ENCODE measurements at places on chromosomes 1 and 21.

- ATAC-seq = peak; percentile 2
Observed at GRCh38 chr1:100539836-100540536, 2.0 kb downstream of the GPR88 start.

DNA sequence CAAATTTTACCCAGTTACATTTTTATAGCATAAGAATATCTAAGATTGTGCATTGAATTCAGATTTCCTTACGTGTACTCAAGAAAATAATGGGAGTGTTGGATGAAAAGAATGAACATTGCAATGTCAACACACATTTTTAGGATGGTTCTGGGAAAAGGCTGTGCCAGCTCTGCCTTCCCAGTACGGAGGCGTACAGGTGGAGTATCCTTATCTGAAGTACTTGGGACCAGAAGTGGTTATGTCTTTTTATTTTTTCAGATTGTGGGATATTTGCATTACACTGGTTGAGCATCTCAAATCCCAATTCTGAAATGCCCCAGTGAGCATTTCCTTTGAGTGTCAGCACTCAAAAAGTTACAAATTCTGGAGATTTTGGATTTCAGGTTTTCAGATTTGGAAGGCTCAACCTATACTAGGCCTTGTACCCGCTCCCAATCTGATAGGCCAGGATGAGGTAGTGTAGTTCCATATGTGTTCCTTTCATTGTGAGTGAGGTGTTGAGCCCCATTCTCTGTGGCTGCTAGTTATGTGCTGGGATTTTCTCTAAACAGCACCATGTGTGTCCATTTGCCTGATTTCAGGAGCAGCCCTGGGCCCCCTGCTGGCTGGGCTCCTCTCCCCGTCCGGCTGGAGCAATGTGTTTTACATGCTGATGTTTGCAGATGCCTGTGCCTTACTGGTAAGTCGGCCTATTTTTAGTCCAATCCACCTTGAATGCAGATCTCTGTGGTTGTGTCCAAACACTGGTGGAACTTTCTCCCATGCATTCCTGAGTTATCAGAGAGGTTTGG, 60.8 kb downstream of the SLC37A1 start:
- no peak for ATAC-seq

DNA sequence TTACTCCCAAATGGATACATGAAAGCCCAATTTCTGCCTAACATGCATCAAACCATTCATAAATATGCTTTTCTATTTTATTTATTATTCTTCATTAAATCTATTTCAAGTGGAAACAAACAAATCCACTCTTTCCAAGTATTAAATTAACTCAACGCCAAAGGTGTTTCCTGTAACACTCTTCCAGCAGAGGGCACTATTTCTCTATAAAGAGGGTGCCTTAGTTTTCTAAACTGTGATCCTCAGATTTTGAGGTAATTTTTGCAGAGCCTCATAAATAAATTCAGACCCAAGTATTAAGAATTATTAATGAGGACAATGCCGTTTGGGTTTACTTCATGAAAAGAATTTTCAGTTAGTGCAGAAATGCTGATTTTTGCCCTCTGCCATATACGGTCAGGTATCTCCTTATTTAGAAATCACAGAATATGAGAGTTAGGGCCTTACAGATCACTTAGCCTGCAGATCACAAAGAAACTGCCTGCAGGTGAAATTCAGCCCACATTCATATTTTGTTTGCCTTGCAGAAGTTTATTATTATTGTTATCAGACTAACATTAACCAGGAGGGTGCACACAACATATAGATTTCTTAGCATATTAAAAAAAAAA, 40.1 kb upstream of the MYSM1 start:
- no peak for ATAC-seq

GRCh38 chr1:55947446-55947845, 631.9 kb downstream of the PLPP3 start:
- no peak for ATAC-seq

Measured in stimulated activated memory B cell treated with anti-CD40 and anti-IgM and Interleukin-4, amounts not matched to agents 10 μg/mL and 1 μg/mL and 100 μg/mL, for 72 hours (primary cell).